Tibial artery (tissue), 4 donors: ENCODE measurements at places on chromosomes 6 and 20.

DNA sequence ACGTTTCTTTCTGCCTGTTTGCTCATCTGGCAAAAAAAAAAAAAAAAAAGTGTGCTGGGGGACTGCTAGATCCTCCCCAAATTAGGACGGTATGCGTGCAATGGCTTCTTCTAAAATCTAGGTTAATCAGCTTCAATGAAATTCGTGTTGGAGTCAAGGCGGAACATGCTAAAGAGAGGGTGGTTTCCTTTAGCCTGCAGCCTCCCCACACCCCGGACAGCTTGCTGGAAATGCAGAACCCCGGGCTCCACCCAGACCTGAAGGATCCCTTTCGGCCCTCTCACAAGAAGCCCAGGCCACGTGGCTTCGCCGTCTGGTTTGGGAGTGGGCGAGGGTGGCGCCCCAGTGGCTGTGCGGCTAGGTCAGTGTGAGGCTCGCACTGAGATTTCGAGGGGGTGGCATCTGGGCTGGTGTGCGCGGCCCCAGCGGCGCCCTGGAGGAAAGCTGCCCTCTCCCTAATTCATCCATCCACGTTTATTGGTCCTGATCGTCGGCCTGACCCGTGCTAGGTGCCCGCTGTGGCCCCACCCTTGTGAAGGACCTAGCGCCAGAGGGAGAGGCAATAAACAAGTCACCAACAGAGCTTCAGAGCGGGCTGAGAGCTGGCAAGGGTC lies 49.0 kb downstream of the APCDD1L start:
- H3K4me1 ChIP-seq: no peaks in the 10 kb centered on the region
- H3K36me3 ChIP-seq: no peaks in the 10 kb centered on the region
- no peak overlapping the region for H3K4me3 ChIP-seq
- no peak for DNase-seq

- peak overlapping the region; percentile 63 for H3K27ac ChIP-seq
- H3K36me3 ChIP-seq: no peaks in the 10 kb centered on the region
- peaks cover 20% of the 10 kb centered on the region for H3K4me1 ChIP-seq
- H3K27me3 ChIP-seq: no peaks in the 10 kb centered on the region
- H3K4me3 ChIP-seq: no peak overlapping the region
Measured at GRCh38 chr20:33568868-33569801, 79.2 kb downstream of the CBFA2T2 start.

DNA sequence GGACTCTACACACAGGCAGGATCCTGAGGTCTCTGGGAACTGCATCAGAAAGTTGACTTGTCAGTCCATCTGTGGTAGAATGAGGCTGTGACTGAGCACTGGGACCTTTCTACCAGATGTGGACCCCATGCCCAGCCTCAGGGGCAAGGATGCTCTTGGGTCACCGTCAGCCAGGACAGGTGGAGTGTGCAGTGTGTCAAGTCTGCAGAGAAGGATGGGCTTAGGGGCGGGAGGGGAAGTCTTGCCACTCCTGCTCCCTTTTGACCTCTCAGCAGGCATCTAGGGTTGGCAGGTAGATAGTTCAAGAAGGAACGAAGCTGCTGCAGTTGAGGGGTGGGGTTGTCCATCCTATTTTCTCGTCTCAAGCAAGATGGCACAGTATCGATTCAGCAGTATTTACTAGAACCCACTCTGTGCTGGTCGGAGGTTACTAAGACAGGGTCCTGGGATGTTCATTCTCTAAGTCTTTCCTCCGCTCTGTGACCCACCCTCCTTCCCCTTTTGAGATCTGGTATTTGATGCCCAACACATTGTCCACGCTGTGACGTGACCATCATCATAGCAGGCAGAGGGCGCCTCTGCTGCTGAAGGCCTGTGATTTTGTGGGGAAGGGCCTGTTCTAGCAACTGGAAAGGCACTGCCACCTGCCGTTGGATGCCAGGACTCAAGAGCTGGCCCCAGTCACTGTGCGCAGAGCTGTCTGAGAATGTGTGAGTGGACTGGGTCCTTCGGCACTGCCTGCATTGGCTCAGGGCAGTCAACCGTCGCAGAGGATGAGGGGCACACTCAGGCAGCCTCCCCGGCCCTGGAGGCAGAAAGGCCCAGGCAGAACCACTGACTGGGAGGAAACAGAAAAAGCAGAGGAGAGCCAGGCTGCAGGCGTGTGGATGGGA lies 23.2 kb downstream of the RBCK1 start:
- H3K36me3 ChIP-seq: peaks cover 87% of the 10 kb centered on the region
- H3K4me1 ChIP-seq: no peaks in the 10 kb centered on the region
- H3K4me3 ChIP-seq: no peak overlapping the region
- H3K27me3 ChIP-seq: no peaks in the 10 kb centered on the region
- peak; percentile 40 for DNase-seq

DNA sequence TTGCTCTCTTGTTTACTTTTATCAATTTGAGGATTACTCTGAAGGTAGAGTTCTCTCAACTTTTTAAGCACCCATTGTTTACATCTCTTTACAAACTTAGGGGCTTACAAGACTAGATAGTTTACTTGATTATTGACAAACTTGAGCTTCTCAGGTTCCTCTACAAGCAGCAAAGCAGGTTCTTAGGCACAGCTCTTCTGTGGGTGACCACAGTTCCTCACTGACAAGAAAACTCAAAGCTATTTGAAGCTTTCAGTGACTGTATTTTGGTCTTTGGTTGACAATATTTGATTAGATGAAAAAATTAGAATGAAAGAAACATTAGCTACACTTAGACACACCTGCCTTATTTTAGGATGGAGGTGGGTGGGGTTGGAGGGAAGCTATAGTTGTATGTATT lies 327.3 kb upstream of the RUNX2 start:
- no peaks in the 10 kb centered on the region for H3K27me3 ChIP-seq
- no peaks in the 10 kb centered on the region for H3K36me3 ChIP-seq
- no peaks in the 10 kb centered on the region for H3K4me1 ChIP-seq
- H3K4me3 ChIP-seq: no peak overlapping the region

DNA sequence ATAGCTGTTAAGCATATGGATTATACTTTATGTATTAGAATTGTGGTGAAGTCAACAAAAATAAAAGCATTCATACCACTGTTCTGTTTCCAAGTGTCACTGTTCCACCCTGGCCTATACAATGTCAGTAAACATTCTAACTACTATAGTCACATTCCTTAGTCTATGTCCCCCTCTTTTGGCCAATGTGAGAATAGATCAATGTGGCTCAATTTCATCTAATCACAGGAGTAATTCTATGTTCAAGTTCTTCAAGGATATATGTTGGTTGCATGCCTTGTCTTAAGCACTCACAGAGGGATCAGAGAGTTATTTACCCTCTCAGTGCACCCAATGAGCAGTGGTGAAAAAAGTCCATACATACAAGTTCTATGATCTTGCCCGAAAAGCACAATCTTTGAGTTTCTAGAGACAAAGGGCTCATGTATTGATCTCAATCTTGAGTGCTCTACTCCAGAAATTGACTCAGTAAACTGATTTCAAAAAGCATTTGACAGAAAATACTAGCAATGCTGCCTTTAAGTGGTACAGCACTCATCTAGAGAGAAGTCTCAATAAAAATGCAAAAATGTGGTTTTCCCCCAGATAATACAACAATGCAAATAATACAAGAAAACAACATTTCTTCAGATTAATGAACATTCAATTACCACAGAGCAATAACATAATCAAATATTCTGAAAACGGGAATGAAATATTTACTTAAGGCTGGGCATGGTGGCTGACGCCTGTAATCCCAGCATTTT lies 16.5 kb downstream of the SMLR1 start:
- DNase-seq: no peak
- H3K27me3 ChIP-seq: no peaks in the 10 kb centered on the region
- H3K4me1 ChIP-seq: no peaks in the 10 kb centered on the region
- no peak overlapping the region for H3K4me3 ChIP-seq
- H3K27ac ChIP-seq: peak overlapping the region; percentile 25

- no peak overlapping the region for H3K27ac ChIP-seq
- H3K36me3 ChIP-seq: no peaks in the 10 kb centered on the region
- DNase-seq: no peak
- H3K4me3 ChIP-seq: no peak overlapping the region
- no peaks in the 10 kb centered on the region for H3K4me1 ChIP-seq
Measured at GRCh38 chr6:46288835-46289234, 118.1 kb upstream of the ENPP5 start.

DNA sequence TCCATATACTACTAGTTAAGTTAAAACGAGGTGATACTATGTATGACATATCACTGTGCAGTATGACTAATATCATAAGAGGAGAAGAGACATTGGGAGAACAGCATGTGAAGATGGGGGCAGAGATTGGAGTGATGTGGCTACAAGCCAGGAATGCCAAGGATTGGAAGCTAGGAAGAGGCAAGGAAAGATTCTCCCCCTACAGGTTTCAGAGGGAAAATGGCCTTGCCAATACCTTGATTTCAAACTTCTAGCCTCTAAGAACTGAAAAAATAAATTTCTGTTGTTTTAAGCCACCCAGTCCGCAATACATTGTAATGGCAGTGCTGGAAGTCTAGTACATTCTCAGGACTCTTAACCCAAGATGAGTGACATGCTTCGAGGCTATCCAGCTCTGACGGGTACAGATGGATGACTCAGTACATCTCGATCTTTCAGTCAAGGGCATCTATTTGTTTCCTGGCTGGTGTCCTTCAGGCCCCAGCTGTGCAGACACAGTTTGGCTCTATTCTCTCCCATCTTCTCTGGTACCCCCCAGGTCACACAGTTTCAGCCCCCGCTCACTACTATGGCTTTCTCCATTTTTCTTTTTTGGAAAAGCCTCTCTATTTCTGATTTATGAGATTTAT lies 55.5 kb upstream of the THEMIS start:
- no peak overlapping the region for H3K4me3 ChIP-seq
- H3K36me3 ChIP-seq: no peaks in the 10 kb centered on the region
- H3K27ac ChIP-seq: no peak overlapping the region
- H3K4me1 ChIP-seq: no peaks in the 10 kb centered on the region

DNA sequence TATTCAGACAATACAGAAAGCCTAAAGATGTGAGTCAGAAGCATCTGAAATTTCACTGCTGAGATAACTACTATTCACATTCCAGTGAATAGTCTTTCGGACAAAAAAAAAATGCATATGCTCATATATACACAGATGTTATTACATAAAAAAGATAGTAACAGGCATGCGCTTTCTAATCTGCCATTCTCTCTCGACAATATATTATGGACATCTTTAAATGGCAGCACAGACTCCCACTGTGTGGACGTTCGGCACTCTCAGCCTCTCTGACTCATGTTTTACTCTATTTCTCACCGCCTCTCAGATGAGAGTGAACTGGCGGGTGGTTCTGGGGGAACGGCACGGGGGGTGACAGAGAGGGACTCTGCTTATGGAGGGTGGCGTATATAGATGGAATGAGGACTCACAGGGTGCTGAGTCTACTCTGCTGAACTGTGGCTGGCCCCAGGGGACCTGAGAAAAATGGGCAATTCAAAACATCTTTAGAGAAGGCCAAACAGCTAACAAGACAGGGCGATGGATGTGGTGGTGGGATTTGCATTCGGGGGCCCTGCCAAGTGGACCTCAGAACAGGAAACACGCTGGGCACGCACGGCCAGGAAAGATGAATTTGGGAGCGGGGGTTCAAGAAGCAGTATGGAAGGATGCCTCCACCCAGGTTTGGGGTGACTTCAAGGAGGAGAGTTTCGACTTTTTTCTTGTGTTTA lies 68.9 kb downstream of the MDGA1 start:
- H3K36me3 ChIP-seq: no peaks in the 10 kb centered on the region
- peaks cover 12% of the 10 kb centered on the region for H3K27me3 ChIP-seq
- no peak overlapping the region for H3K4me3 ChIP-seq
- peaks cover 14% of the 10 kb centered on the region for H3K4me1 ChIP-seq

DNA sequence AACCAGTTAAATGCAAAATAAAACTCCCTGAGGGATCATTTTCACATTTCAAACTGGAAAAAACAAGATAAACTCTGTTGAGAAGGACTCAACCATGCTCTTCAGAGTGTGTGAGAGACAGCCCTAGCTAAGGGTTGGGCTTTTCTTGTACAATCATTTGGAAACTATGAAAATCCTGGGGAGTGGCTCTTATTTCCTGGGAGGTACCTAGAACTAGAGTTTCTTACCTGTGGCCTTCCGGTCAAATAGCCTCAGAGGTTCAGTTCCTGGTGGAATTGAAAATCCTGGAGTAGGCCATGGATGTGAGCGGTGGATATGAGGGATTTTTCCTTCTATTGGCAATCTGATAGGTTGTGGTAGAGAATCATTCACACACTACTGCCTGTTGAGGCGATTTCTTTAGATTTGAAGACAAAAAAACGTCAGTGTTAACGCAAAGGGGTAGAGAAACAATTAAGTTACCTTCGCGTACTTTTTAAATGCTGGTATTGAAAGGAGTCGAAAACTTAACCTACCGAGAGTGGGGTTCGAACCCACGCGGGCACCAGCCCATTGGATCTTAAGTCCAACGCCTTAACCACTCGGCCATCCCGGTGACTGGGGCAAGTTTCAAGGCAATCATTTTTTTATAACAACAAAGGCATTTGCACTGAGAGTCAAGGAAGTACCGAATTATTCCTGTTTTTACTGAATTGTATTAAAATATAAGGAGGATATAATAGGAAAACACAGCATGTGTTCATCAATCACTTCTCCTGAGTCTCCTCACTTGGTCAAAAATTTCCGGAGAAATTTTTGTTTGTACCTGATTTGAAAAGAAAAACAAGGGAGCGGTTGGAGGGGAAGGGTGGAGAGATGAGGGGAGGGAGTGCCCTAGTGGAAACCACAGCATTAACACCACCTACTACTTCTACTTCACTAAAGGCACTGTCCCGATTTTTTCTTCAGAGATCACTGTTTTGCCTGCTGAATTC lies 191.3 kb downstream of the OR2B2 start:
- H3K27ac ChIP-seq: no peak overlapping the region
- no peaks in the 10 kb centered on the region for H3K27me3 ChIP-seq
- no peak overlapping the region for H3K4me3 ChIP-seq
- no peaks in the 10 kb centered on the region for H3K4me1 ChIP-seq
- H3K36me3 ChIP-seq: no peaks in the 10 kb centered on the region
- DNase-seq: no peak

DNA sequence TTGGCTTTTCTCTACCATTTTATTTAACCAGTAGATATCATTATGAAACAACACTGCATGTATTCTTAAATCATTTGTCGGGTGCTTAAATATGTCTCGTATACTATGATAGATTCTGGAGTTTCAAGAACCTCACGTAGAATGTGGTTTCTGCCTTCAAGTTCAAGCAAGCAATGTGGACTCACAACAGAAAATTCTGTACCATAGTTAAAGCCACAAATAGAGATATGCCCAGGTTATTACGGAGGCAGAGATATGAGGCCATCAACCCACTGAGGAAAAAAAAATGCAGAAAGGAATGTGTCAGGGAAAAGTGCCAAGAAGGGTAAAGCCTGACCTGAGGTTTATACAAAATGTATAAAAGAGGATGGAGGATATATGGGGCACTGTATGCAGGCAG lies 109.9 kb downstream of the GFRAL start:
- no peaks in the 10 kb centered on the region for H3K36me3 ChIP-seq
- no peak overlapping the region for H3K4me3 ChIP-seq
- DNase-seq: no peak
- no peaks in the 10 kb centered on the region for H3K27me3 ChIP-seq
- no peaks in the 10 kb centered on the region for H3K4me1 ChIP-seq
- H3K27ac ChIP-seq: no peak overlapping the region

DNA sequence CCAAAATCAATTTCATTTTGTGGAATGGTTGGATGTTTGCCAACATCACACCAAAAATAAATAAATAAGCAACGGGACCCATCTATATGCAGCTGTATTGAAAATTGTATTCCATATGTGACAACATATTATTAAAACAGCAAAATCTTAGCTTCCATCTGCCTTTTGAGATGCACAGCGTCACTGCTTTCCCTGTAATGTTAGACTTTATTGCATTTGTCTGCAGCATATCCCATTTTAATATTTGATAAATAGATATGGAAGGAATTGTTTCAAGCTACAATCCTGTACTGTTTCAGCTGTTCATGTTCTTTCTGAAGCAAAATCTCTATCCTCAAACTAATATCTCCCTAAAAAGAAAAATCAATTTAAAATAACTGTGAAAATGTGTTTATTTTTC lies 509.1 kb downstream of the PKHD1 start:
- DNase-seq: no peak
- no peaks in the 10 kb centered on the region for H3K4me1 ChIP-seq
- H3K27me3 ChIP-seq: no peaks in the 10 kb centered on the region
- no peaks in the 10 kb centered on the region for H3K36me3 ChIP-seq
- H3K4me3 ChIP-seq: no peak overlapping the region
- no peak overlapping the region for H3K27ac ChIP-seq
